ENCODE measurements at places on chromosomes 6 and 20. TPM values are rescaled to one million over a fixed set of nuclear protein-coding genes. Genes with fewer than 3 reads are reported as not detected.

Gene LAMA5
- 0.63 TPM for total RNA-seq

Gene NKX2-2
- total RNA-seq: not detected

GRCh38 chr6:109687271-109687761, 3.7 kb downstream of the AK9 start:
- peaks cover 18% of the 10 kb centered on the region for H3K4me1 ChIP-seq
- no peak for DNase-seq
- peaks cover 7% of the 10 kb centered on the region for H3K27me3 ChIP-seq

DNA sequence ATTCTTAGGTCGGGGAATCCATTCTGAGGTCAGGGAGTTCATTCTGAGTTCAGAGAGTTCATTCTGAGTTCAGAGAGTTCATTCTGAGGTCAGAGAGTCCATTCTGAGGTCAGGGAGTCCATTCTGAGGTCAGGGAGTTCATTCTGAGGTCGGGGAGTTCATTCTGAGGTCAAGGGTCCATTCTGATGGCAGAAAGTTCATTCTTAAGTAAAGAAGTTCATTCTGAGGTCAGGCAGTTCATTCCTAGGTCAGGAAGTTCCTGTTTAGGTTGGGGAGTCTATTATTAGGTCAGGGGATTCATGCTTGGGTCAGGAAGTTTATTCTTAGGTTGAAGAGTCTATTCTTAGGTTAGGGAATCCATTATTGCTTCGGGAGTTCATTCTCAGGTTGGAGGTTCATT, 16.5 kb upstream of the NXT1 start:
- no peaks in the 10 kb centered on the region for H3K36me3 ChIP-seq
- no peaks in the 10 kb centered on the region for H3K27me3 ChIP-seq
- no peak overlapping the region for H3K27ac ChIP-seq
- no peak overlapping the region for H3K4me3 ChIP-seq

DNA sequence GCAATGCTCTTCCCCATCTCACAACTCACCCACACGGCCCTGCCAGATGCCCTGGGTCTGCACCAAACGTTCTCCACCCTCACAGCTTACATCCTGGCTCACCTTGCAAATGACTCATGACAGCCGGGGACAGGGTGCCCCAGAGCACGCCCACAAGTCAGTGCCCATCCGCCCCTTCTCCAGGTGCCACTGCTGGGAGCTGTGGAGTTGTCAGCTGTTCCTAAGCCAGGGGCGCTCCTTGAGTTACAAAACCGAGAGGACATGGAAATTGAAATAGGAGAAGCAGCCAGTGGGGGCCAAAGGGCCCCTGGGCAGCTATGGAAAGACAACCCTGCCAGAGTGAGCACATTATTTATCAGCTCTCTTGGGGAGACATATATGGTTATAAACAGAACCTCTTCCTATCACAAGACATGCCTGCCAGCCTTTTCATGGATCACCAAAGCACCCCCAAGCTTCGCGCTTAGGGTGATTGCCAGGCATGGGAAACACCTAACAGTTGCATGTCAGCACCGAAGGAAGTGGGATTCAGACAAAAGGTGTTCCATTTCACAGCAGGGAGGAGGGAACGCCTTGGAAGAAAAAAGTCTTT, 236.8 kb downstream of the LY86 start:
- DNase-seq: no peak
- H3K27me3 ChIP-seq: peaks cover 27% of the 10 kb centered on the region
- no peak overlapping the region for H3K4me3 ChIP-seq

Measured in activated CD4-positive, alpha-beta memory T cell treated with anti-CD3 and anti-CD28 coated beads, Interleukin-2, amount 10 ng/mL, durations not matched to agents 7 days and 5 days (primary cell).